Neural crest cell (in vitro differentiated cells): ENCODE measurements at places on chromosomes 7 and 10. TPM values are rescaled to one million over a fixed set of nuclear protein-coding genes. Genes with fewer than 3 reads are reported as not detected.

The ODAD2 gene
- total RNA-seq, result 4.1 and 6.6 TPM in 2 replicates

The OR6B1 gene
- total RNA-seq, result not detected in 2 replicates

The PHYHIPL gene
- 17.1 and 17.5 TPM in 2 replicates for total RNA-seq

DNA sequence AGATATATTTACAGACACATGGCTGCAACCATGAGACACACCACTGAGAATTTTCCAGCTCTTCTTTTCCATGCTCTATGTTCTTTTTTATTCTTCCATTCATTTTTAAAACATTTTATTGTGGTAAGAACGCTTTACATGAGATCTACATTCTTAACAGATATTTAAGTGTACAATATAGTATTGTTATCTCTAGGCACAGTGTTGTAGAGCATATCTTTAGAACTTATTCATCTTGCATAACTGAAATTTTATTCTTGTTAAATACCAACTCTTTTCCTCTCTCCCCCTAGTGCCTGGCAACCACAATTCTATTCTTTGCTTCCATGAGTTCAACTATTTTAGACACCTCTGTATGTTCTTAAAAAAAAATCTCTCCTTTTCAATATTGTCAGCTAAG is 67.1 kb upstream of the HABP2 start:
- DNase-seq, result no peak

DNA sequence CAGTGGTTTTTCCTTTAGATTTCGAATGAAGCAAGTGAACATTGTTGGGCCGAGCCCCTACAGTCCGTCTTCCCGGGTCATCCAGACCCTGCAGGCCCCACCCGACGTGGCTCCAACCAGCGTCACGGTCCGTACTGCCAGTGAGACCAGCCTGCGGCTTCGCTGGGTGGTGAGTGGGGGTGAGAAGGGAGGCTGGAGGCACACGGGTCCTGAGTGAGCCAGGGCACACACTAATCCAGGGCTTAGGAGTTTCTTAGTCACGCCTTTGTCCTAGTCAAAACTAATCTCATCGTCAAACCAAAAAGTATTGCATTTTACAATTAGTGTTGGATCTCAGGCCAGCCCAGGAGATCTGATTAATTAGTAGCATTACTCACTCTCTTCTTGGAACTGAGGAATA is 568.8 kb upstream of the FOXK1 start:
- no peak for DNase-seq

- DNase-seq, result no peak
Observed at GRCh38 chr7:105098863-105099515, 85.0 kb downstream of the KMT2E start.

- DNase-seq, result no peak
Observed at GRCh38 chr10:43667761-43668386, 19.2 kb upstream of the ZNF32 start.

GRCh38 chr7:84249656-84250055 is 55.1 kb upstream of the SEMA3A start:
- DNase-seq, result no peak

DNA sequence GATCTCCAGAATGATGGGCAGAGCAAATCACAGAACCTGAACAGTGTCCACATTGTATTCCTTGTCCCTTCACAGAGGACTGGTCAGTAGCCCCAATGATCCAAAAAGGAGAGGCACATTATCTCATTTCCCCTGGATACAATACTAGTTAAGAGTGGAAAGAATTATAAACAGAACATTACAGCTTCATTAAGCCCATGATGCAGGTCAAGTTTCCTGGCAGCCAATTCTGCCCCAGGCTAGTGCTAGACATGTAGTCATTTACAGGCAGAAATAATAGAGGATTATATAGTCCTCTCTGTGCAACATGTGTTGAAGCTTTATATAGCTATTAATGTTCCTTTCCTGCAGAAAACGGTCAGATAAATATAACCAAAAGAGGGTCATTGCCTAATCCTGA is 124.3 kb upstream of the WNT16 start:
- no peak for DNase-seq

GRCh38 chr10:99855479-99856071 is 73.1 kb downstream of the ABCC2 start:
- no peak for DNase-seq

DNA sequence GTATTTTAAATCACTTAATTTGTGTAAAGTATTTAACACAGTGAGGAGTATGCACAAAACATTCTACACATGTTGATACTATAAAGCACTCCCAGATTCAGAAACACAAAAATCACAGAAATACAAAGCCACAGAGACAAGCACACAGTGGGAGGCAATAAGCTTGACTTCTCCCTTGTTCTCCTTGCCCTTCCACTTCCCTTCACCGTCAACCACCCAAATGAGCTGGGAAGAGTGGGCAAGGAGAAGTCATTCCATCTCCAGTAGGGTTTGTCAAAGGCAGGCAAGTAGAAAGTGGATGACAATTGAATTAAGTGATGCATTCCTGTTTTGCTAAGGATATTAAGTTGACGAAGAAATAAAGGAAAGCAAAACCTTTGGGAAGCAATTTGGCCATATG is 4.2 kb upstream of the TMEM139 start:
- DNase-seq, result no peak

- no peak for DNase-seq
Observed at GRCh38 chr7:151493083-151493482, 26.6 kb downstream of the RHEB start.
